Natural killer cell (primary cell): ENCODE measurements at places on chromosomes 11 and 22. TPM values are rescaled to one million over a fixed set of nuclear protein-coding genes. Genes with fewer than 3 reads are reported as not detected.

Gene CHCHD10
- 22.5 TPM for total RNA-seq

Gene SPON1
- total RNA-seq: 0.09 TPM

Gene HMOX1
- 7.5 TPM for total RNA-seq

Gene PHLDB1
- total RNA-seq: 1.1 TPM

Gene KCNQ1OT1
- total RNA-seq: 0.72 TPM

Gene RCN1
- 21.2 TPM for total RNA-seq

Gene THY1
- total RNA-seq: not detected

Gene SH3BP1
- total RNA-seq: 163 TPM

DNA sequence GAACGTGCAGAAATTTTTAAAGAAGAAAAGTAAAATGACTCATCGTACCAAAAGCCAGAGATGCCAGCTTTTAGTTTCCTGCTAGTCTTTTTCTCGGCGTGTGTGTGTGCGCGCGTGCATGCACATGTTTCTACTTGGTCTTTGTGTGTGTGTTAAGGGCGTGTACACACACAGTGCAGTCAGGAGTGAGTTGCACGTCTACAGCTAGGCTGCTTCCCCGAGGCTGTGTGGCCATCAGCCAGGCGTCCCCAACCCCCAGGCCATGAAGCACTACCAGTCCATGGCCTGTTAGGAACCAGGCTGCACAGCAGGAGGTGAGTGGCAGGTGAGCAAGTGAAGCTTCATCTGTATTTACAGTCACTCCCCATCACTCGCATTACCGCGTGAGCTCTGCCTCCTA is 36.4 kb downstream of the KCNQ1 start:
- H3K4me1 ChIP-seq: peaks cover 5% of the 10 kb centered on the region
- DNase-seq: no peak
- H3K4me3 ChIP-seq: no peak overlapping the region
- peak overlapping the region; percentile 26 for H3K27ac ChIP-seq
- no peaks in the 10 kb centered on the region for H3K36me3 ChIP-seq
- no peaks in the 10 kb centered on the region for H3K27me3 ChIP-seq

DNA sequence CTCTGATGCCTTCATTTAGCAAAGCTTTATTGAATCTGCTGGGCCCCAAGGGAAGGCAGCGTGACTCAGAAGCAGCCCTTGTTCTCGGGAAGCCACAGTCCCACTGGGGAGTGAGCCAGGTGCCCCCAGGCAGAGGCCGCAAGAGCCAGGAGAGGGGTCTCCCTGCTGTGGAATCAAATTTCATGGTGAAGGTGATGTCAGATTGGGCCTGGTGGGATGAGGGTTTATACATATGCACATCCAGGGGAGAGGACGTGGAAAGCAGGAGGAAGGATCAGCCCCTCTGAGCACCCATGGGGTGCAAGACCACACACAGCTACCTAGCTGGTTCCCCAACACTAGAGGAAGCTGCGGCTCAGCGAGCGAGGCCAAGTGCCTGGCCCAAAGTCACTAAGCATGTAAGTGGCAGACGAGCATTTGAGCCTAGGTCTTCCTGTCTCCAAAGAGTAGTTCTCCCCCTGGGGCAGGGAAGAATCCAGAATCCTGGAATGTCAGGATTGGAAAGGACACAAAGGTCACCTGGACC is 2.0 kb downstream of the SYNGR1 start:
- peak overlapping the region; percentile 75 for H3K27ac ChIP-seq
- no peaks in the 10 kb centered on the region for H3K36me3 ChIP-seq
- peaks cover 7% of the 10 kb centered on the region for H3K27me3 ChIP-seq
- no peak overlapping the region for H3K4me3 ChIP-seq
- H3K4me1 ChIP-seq: peaks cover 62% of the 10 kb centered on the region

DNA sequence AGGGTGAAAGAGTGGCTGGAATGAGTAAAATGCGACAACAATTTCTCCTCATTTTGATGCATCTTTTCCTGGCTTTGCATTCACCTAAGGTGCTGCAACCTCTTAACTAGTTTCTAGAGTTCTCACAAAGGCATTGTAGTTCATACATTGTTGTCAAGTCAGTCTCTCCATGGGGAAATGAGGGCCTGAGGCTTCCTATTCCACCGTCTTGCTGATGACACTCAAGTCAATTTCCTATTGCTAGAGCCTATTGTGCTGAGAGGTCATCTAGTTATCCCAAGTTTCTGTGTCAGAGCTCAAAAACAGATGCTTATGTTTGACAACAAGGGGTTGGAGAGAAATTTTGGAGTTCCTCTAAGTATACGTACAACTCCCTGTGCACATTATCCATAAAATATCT is 11.6 kb upstream of the MS4A6A start:
- DNase-seq: no peak
- H3K4me3 ChIP-seq: no peak overlapping the region
- H3K4me1 ChIP-seq: no peaks in the 10 kb centered on the region
- peaks cover 2% of the 10 kb centered on the region for H3K27me3 ChIP-seq
- H3K27ac ChIP-seq: no peak overlapping the region

- H3K27ac ChIP-seq: peak overlapping the region; percentile 86
- H3K36me3 ChIP-seq: peaks cover 26% of the 10 kb centered on the region
- peak overlapping the region; percentile 96 for H3K4me3 ChIP-seq
- H3K27me3 ChIP-seq: no peaks in the 10 kb centered on the region
- peaks cover 20% of the 10 kb centered on the region for H3K4me1 ChIP-seq
Measured at GRCh38 chr11:66258473-66258893, 10.0 kb upstream of the RAB1B start.

DNA sequence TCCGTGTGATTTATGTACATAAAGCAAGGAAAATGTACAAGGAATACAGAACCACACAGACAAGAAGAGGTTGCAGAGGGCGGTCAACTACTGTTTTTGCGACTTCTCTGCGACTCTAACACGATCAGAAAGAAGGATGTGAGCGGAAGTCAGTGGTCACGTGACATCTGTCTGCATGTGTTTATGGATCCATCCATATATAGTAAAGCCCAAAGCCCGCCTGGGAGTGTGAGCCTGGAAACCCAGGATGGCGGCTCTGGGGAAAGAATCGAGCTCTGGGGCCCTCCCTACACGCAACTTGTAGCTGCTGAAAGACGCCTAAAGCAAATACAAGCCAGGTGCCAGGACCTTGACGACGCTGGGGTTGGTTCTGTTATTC is 8.8 kb downstream of the OSBPL5 start:
- H3K27me3 ChIP-seq: no peaks in the 10 kb centered on the region
- H3K4me3 ChIP-seq: no peak overlapping the region
- peaks cover 99% of the 10 kb centered on the region for H3K4me1 ChIP-seq
- peaks cover 13% of the 10 kb centered on the region for H3K36me3 ChIP-seq

GRCh38 chr11:121489823-121490222 is 37.1 kb upstream of the SORL1-AS1 start:
- H3K4me3 ChIP-seq: no peak overlapping the region
- no peaks in the 10 kb centered on the region for H3K27me3 ChIP-seq
- no peak for DNase-seq
- H3K27ac ChIP-seq: no peak overlapping the region
- H3K36me3 ChIP-seq: peaks cover 68% of the 10 kb centered on the region

GRCh38 chr11:17333799-17334586 is 17.6 kb upstream of the NCR3LG1 start:
- H3K4me3 ChIP-seq: no peak overlapping the region
- no peaks in the 10 kb centered on the region for H3K27me3 ChIP-seq
- peak overlapping the region; percentile 21 for H3K27ac ChIP-seq
- no peak for DNase-seq

DNA sequence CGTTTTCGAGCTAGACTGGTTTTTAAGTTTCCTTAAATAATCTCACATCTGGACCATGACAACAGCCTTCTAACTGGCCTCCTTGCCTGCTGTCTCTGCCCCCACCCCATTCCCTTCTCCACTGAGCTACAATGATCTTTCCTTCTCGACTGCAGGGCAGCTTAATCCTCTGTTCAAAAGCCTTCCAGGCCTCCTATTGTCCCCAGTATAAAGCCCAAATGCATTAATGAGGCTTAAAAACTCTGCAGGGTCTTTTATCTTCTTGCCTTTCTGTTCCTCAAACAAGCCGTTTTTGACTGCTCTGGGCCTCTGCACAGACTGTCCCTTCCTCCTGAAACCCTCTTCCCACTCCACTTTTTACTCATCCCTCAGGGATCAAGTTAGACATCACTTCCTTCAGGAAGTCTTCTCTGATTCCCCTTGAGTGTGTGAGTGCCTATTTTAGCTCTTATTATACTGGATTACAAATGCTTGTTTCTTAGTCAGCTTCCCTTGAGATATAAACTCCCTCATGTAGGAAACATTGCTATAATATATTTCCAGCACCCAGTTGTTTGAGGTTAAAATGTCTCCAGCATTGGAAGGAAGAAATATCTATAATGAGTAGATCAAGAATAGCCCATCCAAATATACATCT is 23.6 kb upstream of the PAMR1 start:
- no peak overlapping the region for H3K4me3 ChIP-seq
- no peaks in the 10 kb centered on the region for H3K36me3 ChIP-seq
- no peak overlapping the region for H3K27ac ChIP-seq
- DNase-seq: no peak
- H3K27me3 ChIP-seq: no peaks in the 10 kb centered on the region

DNA sequence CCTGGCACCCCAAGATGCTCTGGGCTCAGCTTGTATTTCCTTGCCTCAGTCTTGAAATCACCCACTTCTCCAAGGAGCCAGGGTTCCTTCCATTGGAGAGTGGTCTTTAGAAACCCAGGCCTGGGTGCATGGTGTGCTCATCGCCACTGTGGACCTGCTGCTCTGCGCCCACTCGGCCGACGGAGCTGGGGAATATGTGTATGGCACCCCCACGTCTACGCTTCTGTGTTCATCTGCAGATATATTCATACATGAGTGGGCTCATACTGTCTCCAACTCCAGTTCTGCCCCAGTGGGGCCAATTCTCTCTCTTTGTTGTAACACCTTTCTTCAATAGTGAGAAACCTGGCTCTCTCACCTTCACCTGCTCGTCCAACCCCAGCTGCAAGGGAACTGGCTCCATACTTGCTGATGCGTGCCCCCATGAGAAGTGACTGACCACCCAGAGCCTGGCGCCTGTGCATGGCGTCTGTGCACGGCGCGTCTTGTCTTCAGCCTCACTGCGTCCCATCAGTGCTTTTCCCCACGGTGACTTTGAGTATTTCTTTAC is 39.8 kb downstream of the KCNQ1 start:
- H3K36me3 ChIP-seq: no peaks in the 10 kb centered on the region
- no peaks in the 10 kb centered on the region for H3K27me3 ChIP-seq
- no peak for DNase-seq
- no peak overlapping the region for H3K4me3 ChIP-seq
- H3K27ac ChIP-seq: no peak overlapping the region

DNA sequence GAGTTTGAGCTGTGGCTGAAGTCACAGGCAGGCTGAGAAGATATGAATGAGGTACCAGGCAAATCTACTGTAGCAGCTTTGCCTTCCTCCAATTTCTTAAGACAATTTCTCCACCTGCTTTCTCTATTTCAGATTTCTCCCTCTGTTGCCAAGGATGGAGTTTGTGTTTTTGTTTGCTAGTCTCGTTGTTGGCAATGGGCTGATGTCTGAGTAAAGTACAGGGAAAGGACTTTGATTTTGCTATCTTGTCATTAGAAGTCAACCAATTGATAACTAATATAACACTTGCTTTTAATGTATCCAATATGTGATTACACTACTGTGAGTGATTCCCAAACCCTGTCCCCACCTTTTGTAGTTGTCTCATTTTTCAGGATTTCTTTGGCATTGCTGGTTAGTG is 40.1 kb upstream of the RRAS2 start:
- H3K4me3 ChIP-seq: no peak overlapping the region
- no peaks in the 10 kb centered on the region for H3K27me3 ChIP-seq

DNA sequence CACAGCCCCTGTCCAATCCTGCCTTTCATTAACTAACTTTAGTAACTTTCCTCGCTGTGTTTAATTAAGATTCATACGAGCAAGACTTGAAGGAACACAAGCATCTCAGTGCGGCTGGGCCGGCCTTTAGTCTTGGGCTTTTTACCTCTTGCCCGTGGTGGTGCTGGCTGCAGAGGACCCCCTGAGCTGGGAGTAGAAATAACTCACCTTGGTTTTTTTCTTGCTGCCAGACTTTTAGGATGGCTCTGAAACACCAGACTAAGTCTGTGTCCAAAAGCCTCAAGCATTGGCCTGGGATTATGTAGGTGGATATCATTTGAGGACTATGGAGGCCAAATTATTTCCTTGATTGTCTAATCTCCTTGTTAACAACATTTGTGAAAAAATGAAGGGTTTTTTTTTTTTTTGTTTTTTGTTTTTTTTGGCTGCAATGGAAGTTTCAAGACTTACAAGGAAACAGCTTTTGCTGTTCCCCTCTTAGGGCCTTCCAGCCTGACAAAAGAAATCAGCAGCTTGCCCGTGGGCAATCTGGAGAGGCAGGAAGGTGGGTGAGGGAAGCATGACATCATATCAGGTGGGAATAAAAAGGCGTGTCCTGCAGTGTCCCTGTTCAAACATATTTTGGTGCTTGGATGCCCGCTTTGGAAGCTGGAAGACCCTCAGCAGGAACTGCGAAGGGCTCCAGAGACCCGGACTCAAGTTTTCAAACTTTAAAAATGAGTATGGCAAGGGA is 44.0 kb downstream of the SMIM38 start:
- no peak overlapping the region for H3K4me3 ChIP-seq
- H3K36me3 ChIP-seq: no peaks in the 10 kb centered on the region
- H3K4me1 ChIP-seq: no peaks in the 10 kb centered on the region
- no peak for DNase-seq
- no peaks in the 10 kb centered on the region for H3K27me3 ChIP-seq
- H3K27ac ChIP-seq: no peak overlapping the region

- H3K27ac ChIP-seq: no peak overlapping the region
- no peaks in the 10 kb centered on the region for H3K36me3 ChIP-seq
- H3K27me3 ChIP-seq: no peaks in the 10 kb centered on the region
- H3K4me3 ChIP-seq: no peak overlapping the region
- DNase-seq: no peak
Measured at GRCh38 chr11:26842478-26843282, 120.8 kb upstream of the SLC5A12 start.
